Esophagus squamous epithelium (tissue), 5 donors: ENCODE measurements at places on chromosomes 13 and 19. TPM values are rescaled to one million over a fixed set of nuclear protein-coding genes. Genes with fewer than 3 reads are reported as not detected.

The LENG9 gene
- 9.2 TPM for total RNA-seq

The PDE4C gene
- total RNA-seq: not detected

The CERS1 gene
- not detected for total RNA-seq

The SIGLECL1 gene
- not detected for total RNA-seq

The GGACT gene
- 5.1 TPM for total RNA-seq

The DENND1C gene
- total RNA-seq: 4.2 TPM

The SIGLEC5 gene
- total RNA-seq: not detected

The ZNF85 gene
- total RNA-seq: 1.6 TPM

The ZNF560 gene
- not detected for total RNA-seq

The TTC9B gene
- total RNA-seq: not detected

The OR7A5 gene
- total RNA-seq: not detected
